ENCODE measurements at places on chromosomes 2 and 18.

- DNase-seq, result no peak
Observed at GRCh38 chr2:178523596-178524134, 43.4 kb downstream of the PLEKHA3 start.

DNA sequence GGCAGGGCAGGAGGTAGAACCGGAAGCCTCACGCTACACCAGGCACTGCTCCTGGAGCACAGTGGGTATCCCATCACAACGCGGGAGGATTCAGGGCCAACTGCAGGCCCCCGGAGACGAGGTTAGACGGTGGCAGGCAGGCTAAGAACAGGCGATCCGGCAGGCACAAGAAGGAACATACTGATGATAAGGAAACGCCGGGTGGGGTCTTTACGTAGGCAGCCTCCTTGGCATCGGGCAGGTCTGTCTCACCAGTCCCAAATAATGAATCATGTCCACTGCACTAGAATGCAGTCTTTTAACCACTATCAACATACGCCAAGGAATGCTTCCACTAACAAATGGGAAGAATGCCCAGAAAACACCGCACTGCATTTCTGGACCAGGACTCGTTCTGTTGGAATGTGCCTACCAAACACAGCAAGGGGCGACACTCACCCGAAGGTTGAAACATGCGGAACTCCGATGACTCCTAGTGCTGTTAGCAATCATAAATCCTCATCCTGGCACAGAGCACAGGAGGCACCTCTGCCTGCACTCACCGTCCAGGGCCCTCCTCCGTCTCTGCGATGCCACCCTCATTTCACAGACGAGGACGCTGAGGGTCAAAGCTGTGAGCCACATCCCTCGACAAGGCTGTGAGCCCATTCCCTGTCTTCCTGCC lies 35.2 kb downstream of the ZNF516 start:
- DNase-seq, result no peak

- no peak for DNase-seq
Observed at GRCh38 chr2:217331523-217332416, 471.9 kb upstream of the TNP1 start.

GRCh38 chr2:171963198-171963597 lies 36.6 kb upstream of the METAP1D start:
- no peak for DNase-seq

DNA sequence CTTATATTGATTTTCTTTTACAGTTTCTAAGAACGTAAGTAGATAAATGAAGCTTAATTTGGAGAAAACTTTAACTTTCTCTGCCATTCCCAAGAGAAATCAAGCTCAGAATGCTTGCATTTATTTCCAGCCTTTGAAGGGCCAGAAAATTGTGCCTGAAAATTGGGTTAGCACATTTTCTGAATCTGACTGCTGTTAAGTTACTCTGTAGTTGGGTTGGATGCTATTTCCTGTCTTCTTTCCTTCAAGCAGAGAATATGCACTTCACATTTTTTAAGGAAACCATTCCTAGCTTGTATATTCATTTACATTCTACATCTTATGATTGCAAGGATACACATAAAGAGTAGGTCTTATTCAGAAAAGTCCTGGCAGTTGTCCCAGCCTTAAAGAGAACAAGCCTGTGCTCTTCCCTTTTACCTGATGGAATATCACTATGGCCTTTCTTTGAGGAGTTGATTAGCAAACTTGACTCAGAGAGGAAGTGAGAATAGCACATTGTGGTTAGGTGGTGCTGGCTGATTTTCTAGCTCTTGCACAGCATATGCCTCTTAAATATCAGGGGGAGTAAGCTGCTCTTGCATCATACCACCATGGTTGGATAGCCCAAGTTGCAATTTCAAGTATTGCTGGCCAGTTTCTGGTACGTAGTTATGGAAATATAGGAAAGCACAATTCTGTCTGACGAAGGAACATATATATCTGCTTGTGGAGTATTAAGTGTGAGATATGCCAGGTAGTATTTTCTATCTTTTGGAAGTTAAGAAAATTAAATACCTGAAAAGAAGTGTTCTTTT lies 133.7 kb downstream of the COMMD1 start:
- DNase-seq, result no peak

- DNase-seq, result no peak
Observed at GRCh38 chr18:33212363-33212762, 228.2 kb downstream of the CCDC178 start.

- DNase-seq, result no peak
Observed at GRCh38 chr2:34005901-34006300, 406.8 kb upstream of the FAM98A start.

DNA sequence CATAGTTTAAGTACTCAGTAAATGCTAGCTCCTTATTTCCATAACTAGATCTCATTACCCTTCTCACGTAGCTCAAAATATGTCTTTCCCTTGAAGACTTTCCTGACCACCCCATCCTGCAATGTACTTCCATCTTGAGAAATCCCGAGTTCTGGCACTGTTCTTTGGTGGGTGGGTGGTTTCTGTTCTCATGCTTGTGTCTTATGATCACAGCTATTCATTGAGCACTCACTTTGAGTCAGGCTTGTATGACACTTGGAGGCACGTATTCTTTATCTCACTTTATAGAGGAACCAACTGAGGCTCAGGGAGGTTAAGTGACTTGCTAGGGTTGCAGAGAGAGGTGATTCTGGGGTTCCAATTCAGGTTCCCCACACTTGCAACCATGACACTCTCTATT lies 9.0 kb upstream of the CLIP4 start:
- DNase-seq, result no peak

GRCh38 chr2:117514371-117514770 lies 300.1 kb upstream of the DDX18 start:
- DNase-seq, result no peak

DNA sequence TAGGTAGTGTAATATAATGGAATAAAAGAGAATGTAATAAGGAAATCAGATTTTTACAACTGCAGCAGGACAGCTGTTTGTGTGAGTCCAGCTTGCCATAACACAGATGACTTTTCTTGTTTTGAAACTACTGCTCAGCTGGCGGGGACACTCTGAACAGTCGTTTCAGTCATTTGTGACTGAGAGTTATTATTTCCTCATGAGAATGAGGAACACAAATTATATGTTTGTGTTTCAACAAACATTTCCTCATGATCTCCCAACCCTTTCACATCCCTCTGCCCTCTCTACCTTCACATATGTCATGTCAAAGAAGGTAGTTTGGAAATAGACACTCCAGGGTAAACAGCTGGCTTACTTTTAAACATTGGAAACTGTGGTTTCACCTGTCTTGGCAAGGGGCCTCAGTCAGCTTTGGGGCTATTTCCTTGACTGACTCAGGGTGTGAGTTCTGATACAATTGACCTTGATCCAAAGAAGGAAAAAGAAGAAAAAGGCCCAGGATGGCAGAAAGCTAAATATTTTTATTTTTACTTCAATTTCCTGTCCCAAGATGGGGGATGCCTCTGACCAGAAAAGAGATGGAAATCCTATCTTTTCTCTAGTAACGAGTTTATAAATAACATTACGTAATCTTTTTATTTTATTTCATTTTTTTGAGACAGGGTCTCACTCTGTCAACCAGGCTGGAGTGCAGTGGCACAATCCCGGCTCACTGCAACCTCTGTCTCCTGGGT lies 593 bp downstream of the SP140L start:
- no peak for DNase-seq

GRCh38 chr2:45823723-45824206 lies 172.3 kb downstream of the PRKCE start:
- DNase-seq, result no peak

DNA sequence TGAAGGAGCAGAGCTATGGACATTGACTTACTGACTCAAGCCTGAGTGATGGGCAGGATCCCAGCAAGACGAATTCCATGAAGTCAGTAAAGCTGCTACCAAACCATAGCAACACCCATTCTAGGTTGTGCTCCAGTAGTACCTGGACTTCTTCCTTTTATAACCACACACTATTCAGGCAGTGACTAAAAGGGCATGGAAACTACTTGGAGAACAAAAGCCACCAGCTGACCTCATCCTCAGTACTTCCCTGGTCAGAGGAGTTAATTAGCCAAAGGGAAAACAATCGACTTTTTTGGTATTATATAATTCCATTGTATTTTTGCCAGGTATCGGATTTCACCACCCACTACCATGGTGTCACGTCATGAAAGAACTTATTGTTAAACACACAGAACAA lies 237.1 kb downstream of the TTC32 start:
- DNase-seq, result no peak

DNA sequence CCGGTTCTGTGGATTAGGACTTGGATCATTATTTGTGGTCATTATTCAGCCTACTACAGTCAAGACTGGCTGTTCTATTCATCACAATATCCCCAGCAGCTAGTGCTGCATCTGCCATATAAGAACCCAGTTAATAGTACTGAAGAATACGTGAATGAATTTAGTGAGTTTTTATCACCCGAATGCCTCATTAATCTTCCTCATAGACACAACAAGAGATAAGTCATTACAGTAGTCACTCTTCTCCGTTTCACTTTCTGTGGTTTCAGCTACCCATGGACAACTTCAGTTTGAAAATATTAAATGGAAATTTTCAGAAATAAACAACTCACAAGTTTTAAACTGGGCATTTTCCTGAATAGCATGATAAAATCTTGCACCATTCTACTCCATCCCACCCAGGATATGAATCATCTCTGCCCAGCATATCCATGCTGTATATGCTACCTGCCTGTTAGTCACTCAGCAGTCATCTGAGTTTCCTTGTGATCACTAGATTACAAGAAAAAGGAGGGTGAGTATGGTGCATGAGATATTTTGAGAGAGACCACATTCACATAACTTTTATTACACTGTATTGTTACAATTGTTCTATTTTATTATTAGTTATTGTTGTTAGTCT lies 363.7 kb upstream of the CHAC2 start:
- no peak for DNase-seq

GRCh38 chr18:70553936-70554260 lies 265.1 kb downstream of the SOCS6 start:
- DNase-seq, result no peak

- DNase-seq, result no peak
Observed at GRCh38 chr18:4653418-4653817, 198.3 kb upstream of the DLGAP1 start.

DNA sequence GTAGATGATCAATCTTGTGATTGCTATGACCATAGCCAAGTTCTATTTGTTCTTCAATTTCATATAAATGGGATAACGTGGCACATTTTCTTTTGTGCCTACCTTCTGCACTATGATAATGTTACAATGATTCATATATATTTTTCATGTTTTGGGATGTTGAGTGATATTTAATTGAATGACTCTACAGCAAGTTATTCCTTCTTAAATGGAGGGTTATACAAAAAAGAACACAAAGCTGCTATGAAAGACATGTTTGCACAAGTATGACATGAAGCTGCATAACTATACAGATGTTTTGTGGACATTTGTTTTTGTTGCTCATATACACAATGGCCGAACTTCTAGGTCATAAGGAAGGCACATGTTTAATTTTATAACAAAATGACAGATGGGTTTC lies 356.2 kb downstream of the CBLN2 start:
- no peak for DNase-seq

DNA sequence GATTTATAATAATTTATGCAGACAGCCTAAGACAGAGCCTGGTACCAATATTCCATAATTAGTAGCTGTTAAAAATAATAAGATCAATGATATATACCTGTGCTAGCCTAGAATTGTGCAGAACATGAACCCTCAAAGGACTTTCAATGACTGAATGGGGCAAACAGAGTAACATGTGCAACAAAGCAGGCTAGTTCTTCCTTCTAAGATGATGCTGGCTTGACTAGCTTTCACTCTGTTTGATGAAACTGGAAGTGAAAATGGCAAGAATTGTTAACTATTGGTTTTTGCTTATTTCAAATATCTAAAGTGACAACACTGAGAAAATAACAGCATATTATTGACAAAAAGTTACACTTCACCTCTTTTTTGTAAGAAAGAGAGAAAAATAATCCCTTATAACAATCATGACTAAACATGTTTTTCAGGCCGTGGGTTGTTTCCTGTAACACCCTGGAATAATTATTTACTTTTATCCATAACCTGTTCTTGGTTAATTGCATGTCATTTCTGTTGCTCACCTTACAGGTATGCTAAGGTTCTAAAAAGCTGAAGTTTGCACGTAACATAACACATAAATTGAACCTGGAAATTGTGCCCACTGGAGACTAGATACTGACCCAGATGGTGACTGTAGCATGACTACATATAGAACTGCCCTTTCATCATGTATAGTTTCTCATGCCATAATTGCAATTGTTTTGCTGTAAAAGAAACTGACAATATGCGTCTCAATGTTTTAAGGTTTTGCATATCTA lies 108.7 kb downstream of the C18orf54 start:
- DNase-seq, result no peak

- no peak for DNase-seq
Observed at GRCh38 chr2:212923393-212923792, 228.0 kb downstream of the IKZF2 start.

GRCh38 chr2:96618596-96619283 lies 19.4 kb downstream of the KANSL3 start:
- no peak for DNase-seq

GRCh38 chr2:112153179-112153490 lies 14.9 kb downstream of the FBLN7 start:
- no peak for DNase-seq

DNA sequence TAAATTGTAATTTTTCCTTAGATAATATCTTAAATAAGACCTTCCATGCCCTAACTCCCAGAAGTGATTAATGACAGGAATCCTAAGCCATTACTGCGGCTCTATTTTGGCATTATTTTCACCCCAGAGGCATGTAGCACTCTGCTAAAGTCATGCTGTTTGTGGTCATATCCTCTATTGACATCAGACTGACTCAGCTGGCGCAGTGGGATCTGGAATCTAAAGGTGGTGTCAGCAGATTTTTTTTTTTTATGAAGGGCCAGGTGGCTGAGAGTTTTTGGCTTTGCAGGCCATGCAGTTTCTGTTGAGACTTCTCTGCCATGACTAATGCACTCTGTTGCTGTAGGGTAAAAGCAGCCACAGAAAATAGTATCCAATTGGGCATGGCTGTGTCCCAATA lies 64.1 kb upstream of the ACVR1C start:
- no peak for DNase-seq

GRCh38 chr18:28062443-28062842 lies 114.5 kb downstream of the CDH2 start:
- no peak for DNase-seq

- no peak for DNase-seq
Observed at GRCh38 chr18:35142275-35142615, 98.6 kb upstream of the ZNF397 start.

DNA sequence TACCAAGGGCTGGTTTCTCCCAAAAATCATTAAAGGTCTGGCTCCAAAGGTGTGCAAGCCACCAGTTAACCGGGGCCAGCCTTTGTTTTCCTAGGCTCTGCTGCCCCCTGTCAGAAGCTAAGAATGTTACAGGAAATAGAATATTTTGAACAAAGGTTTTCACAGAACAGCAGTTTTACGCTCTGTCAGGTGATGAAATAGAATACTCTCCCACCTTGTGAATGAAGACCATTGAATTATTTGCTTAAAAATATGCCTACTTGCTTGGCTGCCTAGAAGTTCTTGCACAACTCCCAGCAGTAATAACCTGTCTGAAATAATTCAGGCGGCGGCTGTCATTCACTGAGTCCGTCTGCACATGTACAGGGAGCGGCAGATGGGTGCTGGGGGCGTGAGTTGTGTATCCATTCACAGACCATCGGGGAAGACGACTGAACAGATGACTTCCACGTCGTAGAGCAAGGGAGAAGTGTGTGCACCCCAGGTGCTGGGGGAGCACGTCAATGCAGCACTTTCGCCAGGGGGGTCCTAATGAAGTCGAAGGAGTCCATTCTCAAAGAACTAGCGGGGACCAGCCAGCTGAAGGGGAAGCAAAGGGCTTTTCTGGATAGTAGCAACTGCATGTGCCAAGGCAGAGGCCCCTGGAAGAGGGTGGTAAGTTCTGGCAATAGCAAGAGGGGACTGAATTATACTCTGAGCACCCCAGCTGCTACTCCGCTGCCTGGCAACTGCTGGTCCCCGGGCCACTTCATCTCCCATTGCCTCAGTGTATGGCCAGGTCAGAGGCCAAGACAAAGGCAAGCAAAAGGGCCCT lies 56.1 kb downstream of the SF3B1 start:
- DNase-seq, result peak; percentile 44
